ENCODE measurements at places on chromosomes 3 and 15.

DNA sequence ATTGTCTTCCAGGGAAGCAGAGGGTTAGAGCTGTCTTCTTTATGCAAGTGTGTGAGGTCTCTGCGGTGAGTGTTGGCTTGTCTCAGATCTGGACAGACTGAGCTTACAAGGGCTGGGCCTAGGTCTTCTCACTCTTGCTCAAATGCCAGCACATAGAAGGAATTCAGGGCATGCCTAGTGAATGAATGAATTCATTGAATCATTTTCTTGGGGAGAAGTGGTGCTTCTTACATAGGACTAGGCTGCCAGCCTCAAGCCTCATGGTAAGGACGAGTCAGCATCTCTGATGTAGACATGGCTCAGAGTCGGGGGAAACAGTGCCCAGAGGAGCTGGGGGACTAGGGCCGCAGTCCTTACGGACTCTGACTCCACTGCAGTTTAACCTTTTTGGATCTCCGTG lies 17.2 kb downstream of the MKRN2 start:
- H3K36me3 ChIP-seq, result peaks cover 67% of the 10 kb centered on the region
- no peak overlapping the region for H3K27ac ChIP-seq
- no peak overlapping the region for H3K4me3 ChIP-seq
- no peak for DNase-seq
- no peaks in the 10 kb centered on the region for H3K27me3 ChIP-seq
- peaks cover 3% of the 10 kb centered on the region for H3K4me1 ChIP-seq

DNA sequence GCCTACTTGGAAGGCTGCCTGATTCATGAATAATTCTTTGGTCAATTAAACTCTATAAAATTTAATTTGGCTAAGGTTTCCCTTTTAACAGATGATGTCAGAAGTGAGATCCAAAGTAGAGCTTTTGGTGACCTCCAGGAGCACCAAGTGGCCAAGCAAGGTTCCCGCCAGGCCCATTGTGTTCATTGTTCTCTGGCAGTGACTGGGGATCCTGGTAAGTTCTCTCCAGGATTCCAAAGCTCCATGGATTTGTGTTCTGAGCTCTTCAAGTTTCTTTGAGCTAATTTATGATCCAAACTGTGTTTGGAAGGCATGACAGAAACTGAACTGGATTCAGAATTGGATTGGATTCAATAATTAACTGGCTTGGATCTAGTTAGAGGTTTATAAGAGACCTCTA lies 72.0 kb upstream of the ALDH1L1 start:
- no peaks in the 10 kb centered on the region for H3K36me3 ChIP-seq
- peaks cover 4% of the 10 kb centered on the region for H3K27me3 ChIP-seq
- no peak for DNase-seq
- no peak overlapping the region for H3K27ac ChIP-seq

DNA sequence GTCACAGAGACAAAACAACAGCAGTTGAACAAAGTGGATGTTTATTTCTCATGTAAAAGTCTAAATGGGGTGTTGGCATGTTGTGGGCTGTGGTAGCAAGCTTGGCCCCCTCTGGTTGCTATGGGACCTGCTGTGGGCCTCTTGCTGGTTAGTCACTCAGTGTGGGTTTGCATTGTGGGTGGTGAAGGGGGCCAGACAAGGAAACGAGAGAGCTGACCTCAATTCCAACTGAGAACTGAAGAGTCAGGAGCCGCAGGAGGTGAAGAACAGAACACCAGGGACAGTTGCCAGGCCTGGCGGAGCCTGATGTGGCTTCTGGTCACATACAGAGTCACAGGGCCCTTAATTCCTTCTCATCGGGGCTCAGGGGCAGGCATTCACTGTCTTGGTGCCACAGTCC lies 1.9 kb upstream of the ADPGK start:
- H3K4me1 ChIP-seq, result peaks cover 34% of the 10 kb centered on the region
- peak; percentile 81 for DNase-seq
- peak overlapping the region; percentile 100 for H3K27ac ChIP-seq
- peaks cover 21% of the 10 kb centered on the region for H3K36me3 ChIP-seq
- peak overlapping the region; percentile 3 for H3K4me3 ChIP-seq
- H3K27me3 ChIP-seq, result no peaks in the 10 kb centered on the region

GRCh38 chr3:9196020-9196419 lies 53.4 kb downstream of the SRGAP3 start:
- H3K27me3 ChIP-seq, result no peaks in the 10 kb centered on the region
- no peak overlapping the region for H3K27ac ChIP-seq
- no peaks in the 10 kb centered on the region for H3K36me3 ChIP-seq
- no peak for DNase-seq
- no peaks in the 10 kb centered on the region for H3K4me1 ChIP-seq

DNA sequence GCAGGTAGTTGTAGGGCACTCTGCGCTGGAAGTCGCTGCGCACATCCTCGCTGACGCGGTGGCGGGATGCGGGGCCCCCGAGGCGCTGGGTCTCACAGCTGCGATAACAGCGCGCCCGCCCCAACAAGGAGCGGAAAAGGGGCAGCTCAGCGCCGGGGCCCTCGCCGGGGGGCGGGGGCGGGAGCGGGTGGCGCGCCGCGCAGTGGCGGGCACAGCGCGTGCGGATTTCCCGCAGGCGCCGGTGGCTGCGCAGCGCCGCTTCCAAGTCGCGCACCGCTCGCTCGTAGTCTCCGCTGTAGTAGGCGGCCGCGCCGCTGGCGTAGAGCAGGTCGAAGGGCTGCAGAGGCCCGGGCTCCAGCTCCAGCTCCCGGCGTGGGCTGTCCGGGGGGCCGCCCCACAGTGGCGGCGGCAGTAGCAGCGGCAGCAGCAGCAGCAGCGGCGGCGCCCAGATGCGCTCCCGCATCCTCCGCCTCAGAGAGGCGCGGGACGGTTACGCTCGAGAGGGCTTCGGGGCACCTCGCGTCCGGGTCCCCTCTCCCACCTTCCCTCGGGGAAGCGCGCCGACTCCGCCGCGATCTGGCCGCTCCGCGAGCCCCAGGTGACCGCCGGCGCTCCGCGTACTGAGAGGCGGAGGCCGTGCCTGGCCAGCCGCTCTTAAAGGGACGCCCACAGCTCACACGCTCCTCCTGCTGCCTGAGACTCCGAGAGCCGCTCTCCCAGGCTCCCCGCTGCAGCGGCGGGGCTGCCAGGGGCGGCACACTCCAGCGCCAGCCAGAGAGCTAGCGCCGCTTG lies at the start of gene P3H2:
Gene P3H2 (minus strand): TSS at position 629 of the 792 bp plus-strand sequence. CDS start 166 bp downstream, at position 463.
- H3K27ac ChIP-seq, result no peak within 1 kb of the TSS
- H3K4me3 ChIP-seq, result peak within 1 kb of the TSS; percentile 55
- no peaks in the 10 kb centered on the region for H3K36me3 ChIP-seq
- H3K4me1 ChIP-seq, result peaks cover 3% of the 10 kb centered on the region
- peak; percentile 45 for DNase-seq
- H3K27me3 ChIP-seq, result peaks cover 47% of the 10 kb centered on the region
